ENCODE measurements at places on chromosomes 3 and 15.
A peak's percentile ranks its signal among the peaks of the same experiment; 100 is the strongest.

DNA sequence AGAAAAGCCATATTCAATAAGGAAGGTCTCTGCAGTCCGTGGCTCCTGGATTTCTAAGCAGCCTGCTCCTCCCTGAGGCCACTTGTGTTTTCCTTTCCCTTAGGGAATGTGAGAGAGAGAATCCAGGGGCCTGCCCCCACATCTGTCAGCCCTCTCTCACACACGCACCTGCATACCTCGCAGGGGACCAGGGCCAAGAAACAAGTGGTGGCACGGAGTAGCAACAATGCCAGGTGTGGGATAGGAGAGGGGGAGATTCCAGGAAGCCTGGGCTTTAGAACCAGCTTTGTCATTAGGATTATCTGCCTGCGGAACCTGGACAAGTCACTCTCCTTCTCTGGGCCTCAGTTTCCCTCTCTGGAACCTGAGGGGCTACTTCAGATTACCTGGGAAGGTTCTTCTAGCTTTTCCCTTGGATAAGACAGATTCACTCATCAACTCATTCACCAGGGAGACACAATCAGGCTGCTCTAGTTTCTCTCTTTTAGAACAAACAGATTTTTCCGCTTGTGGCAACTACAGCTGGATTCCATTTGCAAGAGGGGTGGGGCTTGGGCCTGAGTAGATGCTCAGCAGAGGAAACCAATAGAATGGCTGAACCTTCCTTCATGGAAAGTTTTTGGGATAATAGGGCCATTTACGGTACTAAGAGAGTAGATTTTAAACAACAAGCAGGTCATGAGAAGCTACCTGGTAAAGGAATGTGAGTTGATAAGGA lies 19.5 kb downstream of the BCL6 start:
- DNase-seq, result no peak

GRCh38 chr3:32570421-32571191 lies at the start of gene DYNC1LI1:
DYNC1LI1 (minus strand) TSS chr3:32570858; CDS start chr3:32570770, 88 bp downstream.
- peak; percentile 40 for DNase-seq

- DNase-seq, result no peak
These were observed 24.1 kb downstream of the PDE8A start for GRCh38 chr15:85005746-85006145.

GRCh38 chr15:101652786-101653430 lies 727 bp upstream of the TM2D3 start:
- DNase-seq, result no peak

- DNase-seq, result no peak
These were observed 87.9 kb downstream of the KLF15 start for GRCh38 chr3:126269354-126269753.

- DNase-seq, result no peak
These were observed 26.9 kb upstream of the PLSCR2 start for GRCh38 chr3:146496251-146496650.

DNA sequence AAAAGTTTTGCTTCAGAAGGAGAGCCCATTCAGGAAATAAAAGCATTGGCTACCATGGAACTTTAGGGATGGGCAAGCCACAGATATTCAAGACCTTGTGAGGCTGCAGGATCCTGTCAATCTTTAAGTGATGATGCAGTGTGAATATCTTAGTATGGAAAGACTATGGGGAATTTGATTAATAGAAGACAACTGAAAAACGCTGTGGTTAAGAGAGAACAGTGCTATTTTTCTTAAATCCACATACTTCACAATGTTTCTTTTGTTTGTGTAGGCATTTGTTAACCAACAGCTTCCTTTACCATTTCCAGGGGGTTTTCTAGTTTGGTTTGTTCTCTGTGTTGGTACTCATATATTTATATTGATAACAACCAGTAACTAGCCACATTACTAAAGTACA lies 90.3 kb downstream of the TMEM212 start:
- no peak for DNase-seq

DNA sequence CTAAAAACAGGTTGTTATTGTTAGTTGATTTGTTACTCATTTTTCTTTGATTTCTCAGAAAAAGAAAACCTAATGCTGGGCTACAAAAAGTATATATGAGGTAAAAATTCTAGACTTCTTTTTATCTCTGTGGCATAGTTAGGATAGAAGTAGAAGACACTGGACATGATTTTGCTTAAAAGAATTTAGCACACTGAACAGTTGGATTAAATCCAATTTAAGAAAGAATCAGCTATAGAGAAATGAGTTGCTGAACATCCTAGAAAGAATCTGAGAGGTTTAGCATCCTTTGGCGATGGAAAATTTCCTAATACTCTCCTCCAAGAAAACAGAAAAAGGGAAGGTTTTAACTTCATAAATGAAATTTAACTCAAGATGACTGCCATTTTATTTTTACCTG lies 259.7 kb downstream of the TBL1XR1 start:
- DNase-seq, result no peak

- DNase-seq, result no peak
These were observed 822.4 kb downstream of the VGLL3 start for GRCh38 chr3:86168512-86168911.

DNA sequence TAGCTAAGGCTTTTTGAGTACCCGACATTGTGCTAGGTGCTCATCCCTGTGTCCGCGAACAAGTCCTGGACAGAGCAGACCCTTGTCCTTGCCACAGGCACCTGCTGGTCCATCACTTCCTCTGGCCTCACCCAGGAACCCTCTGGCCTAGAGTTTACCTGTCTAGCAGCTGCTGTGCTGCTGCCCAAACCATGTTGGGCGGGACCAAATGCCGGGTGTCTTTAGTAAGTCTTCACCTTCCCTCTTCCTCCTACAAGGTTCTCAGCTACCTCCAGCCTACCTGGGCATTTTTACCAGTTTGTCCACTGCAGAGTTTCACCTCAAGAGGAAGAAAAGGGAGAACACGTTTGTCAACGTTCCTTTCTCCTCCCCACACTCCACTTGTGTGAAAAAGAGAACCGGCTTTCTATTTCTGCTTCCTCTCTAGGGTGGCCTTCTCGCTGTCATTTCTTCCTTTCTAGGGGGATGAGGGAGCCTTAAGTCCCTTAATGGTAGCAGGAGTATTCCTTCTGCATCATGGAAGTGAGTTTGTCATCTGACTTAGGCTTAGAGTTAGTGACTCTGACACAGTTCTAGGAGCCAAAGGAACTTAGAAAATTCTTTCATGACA lies 80.4 kb upstream of the GCNT3 start:
- no peak for DNase-seq

- no peak for DNase-seq
These were observed 1.0 kb downstream of the P3H2 start for GRCh38 chr3:190119461-190120268.

DNA sequence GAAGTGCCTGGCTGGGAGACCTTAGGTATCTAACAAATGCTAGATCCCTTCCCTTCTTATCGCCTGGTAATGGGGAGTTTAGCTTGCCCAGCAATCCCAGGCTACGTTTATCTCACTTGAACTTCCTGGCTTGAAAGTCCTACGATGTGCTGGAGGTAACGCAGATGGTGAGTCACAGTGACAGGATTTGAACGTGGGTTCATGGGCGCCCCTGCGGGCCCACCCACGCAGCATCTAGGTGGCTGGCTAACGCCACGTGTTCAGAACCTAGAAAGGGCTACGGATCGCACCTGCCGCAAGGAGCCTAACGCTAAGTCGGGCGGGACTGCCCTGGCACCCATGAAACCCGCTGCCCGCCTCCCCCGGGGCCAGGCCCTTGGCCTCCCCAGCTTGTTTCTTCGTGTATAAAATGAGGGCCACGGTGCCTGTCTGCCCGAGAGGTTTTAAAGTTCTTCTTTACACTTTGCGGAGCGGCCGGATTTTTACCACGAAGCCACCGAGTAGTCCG lies 600 bp upstream of the USP3 start:
- DNase-seq, result no peak

GRCh38 chr15:81326466-81327212 lies 2.7 kb upstream of the STARD5 start:
- no peak for DNase-seq

DNA sequence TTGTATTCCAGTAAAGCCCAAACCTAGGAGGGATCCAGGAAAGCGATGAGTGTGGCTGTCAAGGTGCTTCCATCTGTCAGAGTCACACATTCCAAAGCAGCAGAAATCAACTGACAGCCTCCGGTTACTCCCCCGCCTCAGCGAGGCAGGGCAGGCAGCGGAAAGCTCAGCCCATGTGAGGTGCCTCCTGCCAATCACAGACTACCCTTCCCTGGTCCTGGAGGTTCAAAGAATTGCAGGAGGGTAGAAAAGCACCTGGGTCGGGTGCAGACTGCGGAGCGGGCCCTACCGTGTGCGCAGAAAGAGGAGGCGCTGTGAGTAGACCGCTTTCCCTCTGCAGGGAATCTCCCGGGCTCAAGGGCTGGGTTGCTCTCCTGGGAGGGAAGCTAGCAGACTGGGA lies at the start of gene UPK1B:
TSS of gene UPK1B (plus strand) at position 274 of the 400 bp plus-strand sequence. CDS start 13,144 bp downstream, outside the sequence.
- DNase-seq, result no peak

DNA sequence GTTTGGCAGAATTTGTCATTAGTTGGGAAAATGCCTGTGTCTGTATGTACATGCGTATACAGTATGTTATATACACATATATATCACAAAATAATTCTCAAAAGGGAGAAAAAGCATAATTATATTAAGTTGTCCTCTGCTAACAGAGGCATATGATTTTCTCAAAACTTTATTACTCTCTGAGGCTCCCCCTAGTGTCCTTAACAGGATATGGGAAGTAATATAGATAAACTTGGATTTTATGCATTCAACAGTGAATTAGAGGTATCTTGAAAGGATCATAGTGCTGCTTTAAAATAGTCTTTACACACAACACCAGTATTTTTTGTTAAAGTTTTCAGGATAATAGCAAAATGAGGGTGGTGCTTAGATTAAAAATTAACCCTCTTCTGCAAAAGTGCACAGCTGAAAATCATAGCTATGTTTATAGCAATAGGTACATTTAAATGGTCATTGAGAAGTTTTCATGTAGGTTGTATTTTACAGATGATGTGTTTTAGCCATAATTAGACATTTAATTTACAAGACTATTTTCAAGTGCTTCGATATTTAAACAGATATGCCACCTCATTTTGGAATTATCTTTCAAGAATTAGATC lies 454.0 kb upstream of the ROBO2 start:
- no peak for DNase-seq

GRCh38 chr15:39174332-39174731 lies 406.5 kb upstream of the THBS1 start:
- no peak for DNase-seq

- DNase-seq, result peak; percentile 93
These were observed 37.4 kb downstream of the FRMD5 start for GRCh38 chr15:44157679-44158078.

DNA sequence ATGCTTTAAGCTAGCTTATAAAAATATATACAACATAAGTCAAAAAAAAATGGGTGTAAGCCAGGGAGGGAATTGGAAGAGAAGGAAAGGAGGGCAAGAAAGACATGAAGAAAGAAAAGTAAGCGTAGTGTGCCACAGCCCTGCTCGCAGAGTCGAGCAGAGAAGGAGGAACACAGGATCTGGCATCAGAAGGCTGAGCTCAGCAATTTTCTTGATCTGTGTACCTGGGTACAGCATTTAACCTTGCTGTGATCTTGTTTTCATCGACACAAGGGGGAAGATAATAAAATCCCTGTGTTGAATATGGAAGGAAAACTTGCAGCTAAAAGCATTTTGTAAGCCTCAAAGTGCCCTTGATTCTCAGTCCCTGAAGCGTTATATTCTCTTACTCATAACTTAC lies 23.7 kb upstream of the C2CD4B start:
- DNase-seq, result no peak

- DNase-seq, result no peak
These were observed 261.0 kb downstream of the SHQ1 start for GRCh38 chr3:72587282-72587681.

- no peak for DNase-seq
These were observed 474.9 kb downstream of the ROBO2 start for GRCh38 chr3:77514766-77515165.

GRCh38 chr15:66802025-66803001 lies 100.3 kb downstream of the SMAD6 start:
- DNase-seq, result no peak

DNA sequence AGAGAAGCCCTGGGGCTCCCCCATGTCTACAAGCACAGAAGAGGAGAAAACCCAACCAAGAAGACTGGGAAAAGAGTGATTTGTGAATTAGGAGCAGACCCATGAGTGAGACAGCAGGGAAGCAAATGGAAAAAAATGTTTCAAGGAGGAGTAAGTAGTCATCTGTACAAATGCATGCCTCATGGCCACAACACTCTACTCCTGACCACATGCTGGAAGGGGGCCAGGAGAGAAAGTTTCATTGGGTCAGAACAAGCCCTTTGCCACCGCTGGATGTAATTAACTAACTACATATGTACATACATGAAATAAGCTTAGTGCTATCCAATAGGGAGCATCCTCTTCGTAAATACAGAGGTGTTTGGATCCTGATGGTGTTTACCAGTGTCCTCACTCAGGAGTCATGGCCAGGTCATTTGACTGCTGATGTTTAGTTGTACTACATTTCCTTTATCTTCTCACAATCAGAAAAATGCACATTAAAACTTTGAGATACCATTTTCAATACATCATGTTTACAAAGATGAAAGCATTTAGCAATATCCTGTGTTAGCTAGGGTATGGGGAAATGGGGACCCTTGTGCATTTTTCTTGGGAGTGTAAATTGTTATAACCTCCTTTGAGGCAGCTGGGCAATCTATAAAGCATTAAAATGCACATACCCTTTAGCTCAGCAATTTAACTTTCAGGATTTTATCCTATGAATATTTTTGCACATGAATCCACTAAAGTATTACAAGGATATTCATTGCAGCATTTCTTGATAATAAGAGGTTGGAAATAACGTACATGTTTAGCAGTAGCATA lies 27.1 kb downstream of the CLRN1 start:
- peak; percentile 73 for DNase-seq

DNA sequence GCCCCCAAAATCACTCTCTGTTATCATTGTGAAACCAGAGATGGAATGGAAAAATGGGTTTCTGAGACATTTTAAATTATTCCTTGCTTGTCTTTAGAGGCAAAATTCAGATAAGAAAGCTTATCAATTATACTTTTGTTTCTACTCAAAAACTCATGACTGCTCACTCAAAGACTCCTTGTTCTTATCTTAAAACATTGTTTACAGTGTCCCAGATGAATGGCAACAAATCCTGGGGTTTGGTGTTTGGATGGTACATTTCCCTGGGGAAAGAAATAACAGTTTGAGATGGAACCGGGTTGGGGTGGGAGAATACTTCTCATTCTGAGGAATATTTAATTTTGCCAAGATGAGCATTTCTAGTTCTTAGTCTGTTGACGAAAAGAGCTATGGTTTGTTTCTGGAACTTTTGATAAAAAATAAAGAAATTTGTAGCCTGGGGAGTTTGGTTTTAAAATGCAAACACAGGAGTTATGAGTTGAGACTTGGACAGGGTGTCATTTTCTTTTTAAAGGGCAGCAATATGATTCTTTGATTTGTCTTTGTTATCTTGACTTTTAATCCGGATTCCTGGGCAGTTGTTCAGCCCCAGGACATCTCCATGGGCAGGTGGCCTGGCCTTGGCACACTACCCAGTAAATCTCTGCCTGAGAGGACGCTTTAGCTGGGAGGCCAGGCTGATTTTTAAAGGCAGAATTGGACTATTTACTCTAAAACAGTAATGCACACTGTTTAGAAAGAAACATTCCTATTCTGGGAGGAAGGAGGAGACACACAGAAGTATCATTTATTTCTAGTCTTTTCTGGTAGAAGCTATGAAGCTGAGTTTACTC lies 32.4 kb downstream of the BTD start:
- no peak for DNase-seq
